ENCODE measurements at places on chromosomes 6 and 20.

DNA sequence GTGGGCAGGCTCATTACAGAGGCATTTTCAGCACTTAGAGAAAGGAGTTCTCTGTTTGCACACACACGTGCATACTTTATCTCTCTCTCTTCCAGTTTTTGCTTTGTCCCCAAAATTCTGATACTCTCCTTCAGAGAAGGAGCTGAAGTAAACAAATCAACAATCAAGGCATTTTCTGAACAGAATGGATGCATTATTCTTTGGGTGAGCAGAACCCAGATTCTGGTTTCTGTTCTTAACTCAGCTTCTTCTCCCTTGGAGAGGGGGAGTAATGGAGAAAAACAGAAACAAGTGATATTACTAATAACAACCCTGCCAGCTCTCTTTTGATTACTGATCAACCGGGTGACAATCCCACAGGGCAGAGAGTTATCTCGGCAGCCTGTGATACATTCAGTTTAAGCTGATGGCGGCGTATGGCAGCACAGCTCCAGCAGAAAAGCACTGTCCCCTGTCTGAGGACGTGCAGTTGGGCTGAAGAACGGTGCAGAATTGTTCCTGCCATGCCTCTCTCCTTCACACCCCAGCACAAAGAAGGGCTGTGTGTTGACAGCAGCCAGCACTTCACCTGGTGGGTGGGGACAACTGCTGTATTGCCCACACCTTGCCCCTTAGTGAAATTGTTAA is 47.3 kb upstream of the SASH1 start:
- DNase-seq: no peak

- no peak for DNase-seq
Observed at GRCh38 chr6:40509716-40510260, 77.4 kb downstream of the LRFN2 start.

DNA sequence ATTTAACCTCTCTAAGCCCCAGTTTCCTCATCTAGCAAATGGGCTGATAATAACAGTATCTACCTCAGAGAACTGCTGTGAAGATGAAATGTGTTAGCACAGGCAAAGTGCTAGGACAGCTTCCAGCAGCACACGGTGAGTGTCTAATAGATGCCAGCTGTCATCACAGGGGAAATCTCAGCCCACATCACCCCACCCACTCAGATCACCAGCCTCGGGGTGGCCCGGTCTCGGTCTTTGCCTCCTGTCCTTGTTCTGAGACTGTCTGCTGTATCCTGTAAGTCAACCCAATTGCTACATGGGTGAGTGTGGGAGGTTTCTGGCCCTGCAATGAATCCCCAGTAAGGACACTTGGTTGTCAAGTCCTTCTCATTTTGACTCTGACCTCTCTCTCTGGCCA is 99.5 kb upstream of the ZNFX1 start:
- no peak for DNase-seq

DNA sequence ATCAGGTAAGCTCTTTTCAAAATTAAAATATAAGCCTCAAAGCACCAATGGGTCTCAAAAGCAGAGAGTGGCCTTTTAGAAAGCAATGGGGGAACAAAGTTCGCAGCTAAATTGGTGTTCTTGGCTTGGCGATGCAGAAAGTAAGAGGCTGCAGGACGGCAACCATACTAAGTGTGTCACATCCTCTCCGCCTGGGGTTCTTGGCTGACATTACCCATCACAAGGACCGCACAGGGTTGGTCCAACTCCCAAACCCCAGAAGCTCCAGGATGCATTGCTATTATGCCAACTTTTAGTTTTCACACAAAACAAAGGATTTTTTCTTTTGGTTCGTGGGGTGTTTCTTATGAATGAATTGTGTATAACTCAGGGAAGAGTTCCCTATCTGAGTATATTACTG is 124.8 kb downstream of the PRKN start:
- no peak for DNase-seq

DNA sequence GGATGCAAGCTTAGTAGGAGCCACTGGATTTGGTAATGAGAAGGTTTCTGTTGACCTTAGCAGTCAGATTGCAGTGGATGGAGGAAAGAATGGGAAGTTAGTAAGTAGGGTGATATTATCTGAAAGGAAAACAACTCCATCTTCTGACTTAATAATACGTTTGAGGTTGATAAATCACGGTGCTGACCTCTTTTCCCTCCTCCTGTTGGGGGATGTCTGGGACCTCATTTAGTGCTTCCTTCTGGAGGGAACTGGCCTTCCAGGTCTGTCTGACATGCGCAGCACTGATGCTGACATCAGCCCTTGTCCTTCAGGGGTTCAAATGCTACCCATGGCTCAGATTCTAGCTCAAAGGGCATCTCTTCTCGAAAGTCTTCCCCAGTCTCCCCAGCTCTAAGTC is 48.2 kb upstream of the AKAP12 start:
- no peak for DNase-seq

DNA sequence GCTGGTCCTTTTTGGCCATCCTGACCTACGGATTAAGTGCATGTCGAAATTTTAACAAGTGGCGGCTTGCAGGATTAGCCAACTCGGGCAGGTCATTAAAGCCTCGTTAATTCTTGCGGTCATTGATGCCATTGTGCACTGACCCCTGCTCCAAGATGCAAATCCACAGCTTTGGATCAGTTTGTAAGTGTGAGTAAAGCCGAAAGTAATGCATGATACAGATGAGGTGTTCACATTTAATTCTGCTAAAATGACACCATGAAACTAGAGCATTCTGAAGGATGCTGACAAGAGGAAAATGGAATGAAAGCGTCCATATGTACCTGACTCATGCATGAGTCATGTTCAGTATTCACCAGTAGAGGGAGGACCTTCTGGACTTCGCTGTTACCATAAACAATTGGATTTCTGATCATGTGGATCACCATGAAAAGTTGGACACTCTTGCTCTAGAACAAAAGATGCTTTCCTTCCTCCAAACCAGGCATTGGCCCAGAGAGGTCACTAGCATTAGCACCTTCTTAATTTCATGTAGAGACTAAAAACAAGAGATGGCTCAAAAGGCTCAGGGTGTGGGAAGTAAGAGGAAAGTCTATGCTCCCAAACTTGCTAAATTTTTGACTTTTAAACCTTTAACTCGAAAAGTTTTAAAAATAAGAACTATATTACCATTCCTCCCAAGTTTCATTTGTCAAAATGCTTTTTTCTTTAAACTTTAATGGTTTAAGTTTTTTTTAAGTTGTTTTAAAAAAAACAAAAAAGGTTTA is 48.0 kb downstream of the MUC22 start:
- no peak for DNase-seq
